ENCODE measurements at places on chromosomes 13 and 19.
A peak's percentile ranks its signal among the peaks of the same experiment; 100 is the strongest.

DNA sequence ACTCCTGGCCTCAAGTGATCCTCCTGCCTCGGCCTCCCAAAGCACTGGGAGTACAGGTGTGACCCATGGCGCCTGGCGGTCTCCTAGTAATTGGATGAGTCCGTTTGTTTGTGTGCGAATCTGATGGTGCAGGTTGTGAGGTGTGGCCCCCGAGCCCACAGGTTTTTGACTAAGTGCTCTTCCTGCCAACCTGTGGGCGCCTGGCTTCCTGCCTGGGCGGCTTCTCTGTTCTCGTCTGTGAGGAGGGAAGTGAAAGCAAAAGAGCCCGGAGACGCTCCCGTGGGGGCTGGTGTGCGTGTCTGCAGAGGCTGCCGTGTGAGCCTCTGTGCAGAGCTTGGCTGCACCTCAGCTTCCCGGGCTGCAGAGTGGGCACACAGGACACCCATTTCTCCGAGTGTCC is 10.0 kb downstream of the ARHGAP45 start:
- peak; percentile 86 for DNase-seq

- no peak for DNase-seq
Measured at GRCh38 chr13:24654741-24655140, 25.5 kb upstream of the ATP12A start.

GRCh38 chr19:17948931-17949930 is 16.4 kb downstream of the CCDC124 start:
- DNase-seq, result peak; percentile 29

DNA sequence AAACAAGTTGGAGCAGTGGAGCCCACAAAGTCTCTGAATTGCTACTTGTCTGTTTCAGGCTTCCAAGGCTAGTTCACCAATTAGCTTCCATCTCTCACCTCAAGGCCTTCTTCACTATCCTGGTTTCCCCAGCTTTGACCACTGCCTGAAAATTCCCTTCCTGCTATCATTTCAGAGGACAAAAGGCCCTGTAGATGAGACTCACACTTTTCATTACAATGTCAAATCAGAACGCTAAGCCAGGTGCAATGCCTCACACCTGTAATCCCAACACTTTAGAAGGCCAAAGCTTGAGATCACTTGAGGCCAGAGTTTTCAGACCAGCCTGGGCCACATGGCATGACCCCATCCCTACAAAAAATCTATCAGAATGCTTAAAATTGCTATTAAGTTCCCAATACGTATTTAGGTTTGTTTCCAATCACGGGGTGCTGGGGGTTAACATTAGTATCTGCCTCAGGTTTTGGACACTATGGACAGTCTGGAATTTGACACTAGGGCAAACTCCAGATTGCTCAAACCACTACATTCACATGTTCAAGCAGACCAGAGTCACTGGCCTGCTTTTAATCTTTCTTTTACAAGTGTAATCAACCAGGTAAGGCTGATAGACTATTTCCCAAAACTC is 5.5 kb downstream of the TPT1 start:
- no peak for DNase-seq

GRCh38 chr13:94632226-94632980 is 30.7 kb downstream of the GPR180 start:
- DNase-seq, result no peak

DNA sequence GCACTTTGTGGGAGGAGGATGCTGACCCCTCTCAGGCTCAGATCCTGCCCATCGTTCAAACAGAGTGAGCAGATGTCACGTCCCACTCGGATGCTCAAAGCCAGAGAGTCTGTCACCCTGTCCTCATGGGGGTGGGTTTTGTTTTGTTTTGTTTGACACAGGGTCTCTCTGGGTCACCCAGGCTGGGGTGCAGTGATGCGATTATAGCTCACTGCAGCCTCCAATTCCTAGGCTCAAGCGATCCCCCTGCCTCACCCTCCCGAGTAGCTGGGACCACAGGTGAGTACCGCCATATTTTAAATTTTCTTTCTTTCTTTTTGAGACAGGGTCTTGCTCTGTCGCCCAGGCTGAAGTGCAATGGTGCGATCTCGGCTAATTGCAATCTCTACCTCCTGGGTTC is 4.0 kb downstream of the ADGRE2 start:
- DNase-seq, result no peak

DNA sequence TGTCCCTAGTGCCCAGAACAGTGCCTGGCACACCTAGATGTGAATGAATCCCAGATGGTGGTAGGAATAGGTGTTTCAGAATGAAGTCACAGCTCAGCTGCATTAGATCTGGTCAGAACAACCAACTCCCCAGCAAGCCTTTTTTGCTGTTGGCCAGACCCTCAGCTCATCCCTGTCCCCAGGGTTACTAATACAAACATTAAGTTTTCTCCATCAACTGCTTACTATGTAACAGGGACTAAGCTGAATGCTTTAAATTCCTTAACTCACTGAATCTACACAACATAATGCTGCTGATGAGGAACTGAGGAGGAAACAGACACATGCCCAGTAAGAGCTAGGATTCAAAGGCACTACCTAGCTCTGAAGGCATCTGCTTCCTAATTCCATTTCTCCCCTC is 18.8 kb downstream of the SMG9 start:
- DNase-seq, result no peak

GRCh38 chr19:20558571-20558970 is 7.0 kb downstream of the ZNF737 start:
- no peak for DNase-seq

DNA sequence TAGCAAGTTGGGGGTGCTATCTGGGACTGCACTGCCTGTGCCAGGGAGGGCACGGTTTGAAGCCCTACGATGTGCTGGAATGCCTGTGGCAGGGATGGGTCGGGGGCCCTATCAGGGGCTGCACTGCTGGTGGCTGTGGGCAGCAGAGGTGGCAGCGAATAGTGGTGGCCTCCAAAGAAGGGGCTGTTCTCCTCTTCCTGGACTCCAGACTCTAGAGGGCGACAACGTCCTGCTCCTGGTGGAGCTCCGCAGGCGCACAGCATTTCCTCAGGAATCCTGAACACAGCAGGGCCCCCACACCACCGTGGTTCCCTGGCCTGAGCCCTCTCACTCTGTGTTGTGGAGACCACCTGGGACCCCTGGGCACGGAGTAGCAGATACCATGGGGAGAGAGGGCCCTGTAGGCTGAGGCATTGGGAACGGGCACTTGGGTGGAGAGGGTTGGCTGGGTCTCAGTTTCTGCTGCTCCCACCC is 145.6 kb downstream of the TNFRSF19 start:
- no peak for DNase-seq

GRCh38 chr13:95356916-95357315 is 55.7 kb upstream of the ABCC4 start:
- no peak for DNase-seq

DNA sequence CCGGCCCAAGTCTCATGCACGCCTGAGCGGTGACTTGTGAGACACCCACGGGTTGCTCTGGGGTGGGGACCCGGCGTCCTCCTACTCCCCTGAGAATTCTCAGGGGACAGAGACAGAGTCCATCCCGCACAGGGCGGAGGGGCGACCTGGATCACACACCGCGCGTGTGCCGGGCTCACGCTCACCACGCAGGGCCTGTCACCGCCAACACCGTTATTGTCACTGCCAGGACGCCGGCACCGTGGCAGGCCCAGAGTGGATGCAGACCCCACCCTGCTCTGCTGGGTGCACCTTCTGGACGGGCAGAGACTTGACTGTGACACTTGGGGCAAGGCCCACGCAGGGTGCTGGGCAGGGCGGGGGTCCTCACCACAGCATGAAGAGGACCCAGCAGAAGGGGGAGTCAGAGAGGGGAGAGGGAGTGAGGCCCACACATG is 16.2 kb downstream of the MOB3A start:
- no peak for DNase-seq

- peak; percentile 44 for DNase-seq
Measured at GRCh38 chr13:76991432-76991795, 467 bp upstream of the CLN5 start.

DNA sequence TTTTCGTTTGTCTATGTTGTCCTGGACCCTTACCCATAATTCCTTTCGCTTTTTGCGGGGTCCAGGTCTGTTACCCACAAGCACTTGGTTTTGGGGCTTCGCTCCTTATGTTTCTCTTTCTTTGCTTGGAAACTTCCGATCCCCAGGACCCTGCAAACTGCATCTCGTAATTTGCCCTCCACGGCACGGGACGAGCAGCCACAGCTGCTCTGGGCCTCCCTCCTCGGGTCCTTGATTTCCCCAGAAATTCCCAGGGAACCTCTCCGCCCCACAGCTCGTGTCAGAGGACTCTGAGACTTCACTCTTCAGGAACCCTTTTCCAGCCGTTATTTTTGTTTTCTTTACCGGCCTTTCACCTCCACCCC is 599 bp downstream of the SNRNP70 start:
- no peak for DNase-seq

GRCh38 chr19:40433391-40434216 is 7.8 kb upstream of the SERTAD1 start:
- peak; percentile 42 for DNase-seq

GRCh38 chr19:18274781-18275356 is 617 bp upstream of the IQCN start:
- DNase-seq, result no peak

GRCh38 chr19:18089726-18090125 is 3.0 kb upstream of the IL12RB1 start:
- no peak for DNase-seq

- no peak for DNase-seq
Measured at GRCh38 chr19:48745208-48745995, 1.3 kb downstream of the IZUMO1 start.

DNA sequence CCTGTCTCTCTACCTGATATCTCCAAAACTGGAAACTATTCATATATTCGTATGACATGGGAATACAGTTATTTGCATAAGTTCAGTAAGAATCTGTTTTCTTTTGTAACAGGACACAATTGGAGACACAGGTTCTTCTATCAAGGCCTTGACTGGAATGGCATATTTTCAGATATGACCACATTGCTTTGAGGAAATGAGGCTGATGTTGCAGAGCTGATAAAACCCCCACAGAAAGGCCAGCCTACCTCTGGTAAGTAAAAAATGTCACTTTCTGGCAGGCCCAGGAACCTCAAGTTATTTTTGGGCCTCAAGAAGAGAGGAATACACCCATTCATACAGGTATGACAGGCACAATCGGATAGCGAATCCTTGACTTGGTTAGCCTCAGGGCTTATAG is 29.5 kb upstream of the KBTBD6 start:
- DNase-seq, result no peak

GRCh38 chr13:30145709-30146367 is 161.5 kb downstream of the KATNAL1 start:
- DNase-seq, result no peak

GRCh38 chr19:6218491-6219146 is 61.2 kb downstream of the MLLT1 start:
- peak; percentile 75 for DNase-seq

- no peak for DNase-seq
Measured at GRCh38 chr19:5078182-5078581, 109.3 kb downstream of the KDM4B start.

- no peak for DNase-seq
Measured at GRCh38 chr13:71830736-71831135, 36.3 kb downstream of the DACH1 start.

- DNase-seq, result no peak
Measured at GRCh38 chr13:41284512-41285288, 21.3 kb upstream of the MTRF1 start.

GRCh38 chr19:49848938-49849337 is 2.0 kb upstream of the PTOV1 start:
- no peak for DNase-seq

GRCh38 chr13:88345171-88345847 is 674.1 kb downstream of the SLITRK5 start:
- DNase-seq, result no peak

DNA sequence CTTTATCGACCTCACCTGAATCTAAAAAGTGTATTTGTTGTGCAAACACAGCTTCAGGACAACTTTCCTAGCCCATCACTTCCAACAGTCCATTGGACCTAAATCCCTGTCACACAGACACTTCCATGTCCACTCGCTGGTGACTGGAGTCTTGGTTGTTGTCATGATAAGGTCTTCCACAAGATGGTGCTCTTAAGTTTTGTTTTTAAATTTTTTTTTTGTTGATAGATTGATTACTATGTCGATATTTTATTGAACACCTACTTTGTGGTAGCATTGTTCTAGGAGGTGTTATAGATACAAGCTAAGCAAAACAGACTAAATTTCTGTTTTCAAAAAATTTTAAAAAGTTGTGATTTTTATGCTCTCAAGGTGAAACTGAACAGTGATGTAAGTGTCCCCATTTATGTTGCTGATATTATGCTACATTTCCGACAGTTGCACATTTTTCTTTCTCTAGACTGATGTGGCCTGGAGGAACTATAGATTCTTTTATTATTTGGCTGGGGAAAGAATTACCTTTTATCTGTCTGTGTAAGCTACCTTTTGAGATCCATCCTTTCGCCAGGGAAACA is 8.1 kb upstream of the ERICH6B start:
- no peak for DNase-seq
